Activated CD4-positive, CD25-positive, alpha-beta regulatory T cell treated with anti-CD3 and anti-CD28 coated beads, Interleukin-2, amount 50 U/mL, for 72 hours (primary cell): ENCODE measurements at places on chromosomes 3 and 15.

DNA sequence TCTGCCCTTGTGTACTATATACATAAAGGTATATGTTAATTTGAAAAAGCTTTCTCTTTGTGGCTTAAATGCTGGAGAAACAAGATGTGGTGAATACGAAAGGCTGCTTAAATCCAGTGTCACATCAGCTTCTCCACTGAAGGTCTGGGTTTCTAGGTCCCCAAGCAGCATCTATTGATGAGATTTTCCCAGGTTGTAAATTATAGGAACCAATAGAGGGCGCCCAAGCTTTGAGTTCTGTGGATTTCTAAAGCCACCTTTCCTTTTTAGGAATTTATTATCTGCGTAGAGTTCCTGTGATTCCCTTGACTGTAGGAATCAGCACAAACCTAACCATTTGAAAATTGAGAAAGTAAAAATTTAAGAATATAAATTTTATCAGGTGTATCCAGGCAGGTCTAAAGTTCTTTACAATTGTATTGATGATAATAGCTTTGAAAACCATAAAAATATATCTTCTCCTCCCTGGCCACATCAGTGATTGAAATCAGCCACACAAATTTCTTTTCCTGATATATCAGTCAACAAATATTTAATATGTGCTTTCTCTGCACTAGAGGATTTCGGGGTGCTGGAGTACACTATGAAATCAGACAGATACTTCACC, 88.3 kb upstream of the ADAMTSL3 start:
- DNase-seq: no peak

GRCh38 chr3:125022206-125022605, 33.6 kb downstream of the HEG1 start:
- no peak for DNase-seq

DNA sequence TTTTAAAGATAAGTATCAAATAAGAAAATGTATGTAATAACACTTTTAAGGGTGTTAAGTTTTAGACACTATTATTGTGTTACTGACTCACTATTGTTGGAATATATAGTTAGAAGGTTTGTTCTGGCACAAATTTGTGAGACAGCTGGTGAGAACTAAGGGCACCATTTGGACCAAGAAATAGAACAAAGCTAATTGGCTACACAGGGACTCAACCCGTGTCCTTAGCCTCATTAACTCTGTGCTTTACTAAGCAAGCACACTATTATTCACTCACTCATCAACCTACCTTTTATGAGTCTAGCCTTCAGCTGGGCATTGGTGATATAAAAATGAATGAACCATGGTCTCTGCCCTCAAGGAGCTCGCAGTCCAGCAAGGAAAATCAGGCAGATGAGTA, 4.1 kb upstream of the UNC13C start:
- DNase-seq: no peak

DNA sequence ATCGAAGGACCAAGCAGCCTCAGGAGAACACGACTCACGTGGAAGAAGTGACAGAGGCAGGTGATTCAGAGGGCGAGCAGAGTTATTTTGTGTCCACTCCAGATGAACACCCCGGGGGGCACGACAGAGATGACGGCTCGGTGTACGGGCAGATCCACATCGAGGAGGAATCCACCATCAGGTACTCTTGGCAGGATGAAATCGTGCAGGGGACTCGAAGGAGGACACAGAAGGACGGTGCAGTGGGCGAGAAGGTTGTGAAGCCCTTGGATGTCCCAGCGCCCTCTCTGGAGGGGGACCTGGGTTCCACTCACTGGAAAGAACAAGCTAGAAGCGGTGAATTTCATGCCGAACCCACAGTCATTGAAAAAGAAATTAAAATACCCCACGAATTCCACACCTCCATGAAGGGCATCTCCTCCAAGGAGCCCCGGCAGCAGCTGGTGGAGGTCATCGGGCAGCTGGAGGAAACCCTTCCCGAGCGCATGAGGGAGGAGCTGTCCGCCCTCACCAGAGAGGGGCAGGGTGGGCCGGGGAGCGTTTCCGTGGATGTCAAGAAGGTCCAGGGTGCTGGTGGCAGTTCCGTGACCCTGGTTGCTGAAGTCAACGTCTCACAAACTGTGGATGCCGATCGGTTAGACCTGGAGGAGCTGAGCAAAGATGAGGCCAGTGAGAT, 26.0 kb downstream of the SYNM start:
- no peak for DNase-seq

GRCh38 chr15:59689626-59690236, 611 bp upstream of the BNIP2 start:
- peak; percentile 63 for DNase-seq

- no peak for DNase-seq
Observed at GRCh38 chr3:115982108-115982507, 358.8 kb downstream of the GAP43 start.

GRCh38 chr15:85694091-85694490, 100.6 kb downstream of the KLHL25 start:
- DNase-seq: no peak

- DNase-seq: no peak
Observed at GRCh38 chr3:105987809-105988208, 119.0 kb upstream of the CBLB start.

- DNase-seq: peak; percentile 97
Observed at GRCh38 chr15:23039143-23039916, at the start of gene TUBGCP5. TSS of gene TUBGCP5 (minus strand) at chr15:23039569. CDS start at chr15:23039543, 26 bp downstream.

GRCh38 chr15:70416829-70417228, 319.1 kb upstream of the TLE3 start:
- no peak for DNase-seq

DNA sequence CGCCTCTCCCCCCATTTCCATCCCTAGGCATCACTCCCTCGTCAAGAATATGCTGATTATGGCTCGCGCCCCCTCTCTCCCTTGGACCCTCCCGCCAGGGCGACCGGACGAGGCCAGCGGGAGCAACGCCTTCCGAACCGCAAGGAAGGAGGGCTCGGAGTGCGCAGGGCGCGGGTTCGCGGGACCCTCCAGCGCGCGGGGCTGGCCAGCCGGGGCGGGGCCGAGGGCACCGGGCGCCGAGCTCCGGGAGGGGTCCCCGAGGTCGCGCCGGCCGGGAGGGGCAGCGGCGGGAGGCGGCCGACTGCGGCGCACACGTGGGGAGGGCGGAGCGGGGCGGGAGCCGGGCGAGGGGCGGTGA, 483 bp downstream of the EHD4 start:
- no peak for DNase-seq

DNA sequence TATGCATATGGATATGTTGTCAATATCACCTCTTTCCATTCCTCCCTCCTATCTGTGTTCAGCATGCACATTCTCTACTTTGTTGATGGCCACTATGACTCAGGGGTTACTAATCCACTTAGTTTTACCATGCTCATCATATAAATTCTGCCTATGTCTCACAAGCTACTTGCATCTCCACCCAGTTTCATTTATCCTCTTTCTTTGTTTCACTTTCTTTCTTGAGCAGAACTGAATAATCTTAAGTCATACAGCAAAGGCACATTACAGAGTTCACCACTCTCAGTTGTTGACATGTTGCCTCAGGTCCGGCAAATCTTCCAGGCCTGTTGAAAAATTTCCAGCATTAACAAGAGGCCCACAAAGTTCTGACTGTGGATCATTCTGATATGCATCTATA, 71.5 kb downstream of the SSR3 start:
- DNase-seq: no peak

- no peak for DNase-seq
Observed at GRCh38 chr3:40969341-40969740, 230.0 kb upstream of the CTNNB1 start.

DNA sequence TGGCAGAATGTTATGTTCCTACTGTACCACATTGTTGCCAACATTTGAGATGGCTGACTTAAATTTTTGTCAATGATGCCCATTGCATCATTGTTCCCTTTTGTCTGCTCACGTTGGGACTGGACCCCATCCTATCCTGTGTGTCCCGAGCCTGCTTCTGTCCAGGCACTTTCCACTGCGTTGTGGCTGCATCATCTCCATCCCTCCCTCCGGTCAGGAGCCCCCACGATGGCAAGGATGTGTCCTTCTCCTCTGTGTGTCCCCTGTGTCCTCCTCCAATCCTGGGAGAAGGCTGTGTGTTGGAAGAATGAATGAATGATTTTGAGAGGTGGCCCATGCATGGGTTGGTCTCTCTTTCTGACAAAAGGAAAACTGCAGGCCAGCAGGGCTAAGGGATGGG, 19.4 kb upstream of the MRPS22 start:
- DNase-seq: no peak

GRCh38 chr3:175493301-175493700, 634.2 kb downstream of the NAALADL2 start:
- no peak for DNase-seq

DNA sequence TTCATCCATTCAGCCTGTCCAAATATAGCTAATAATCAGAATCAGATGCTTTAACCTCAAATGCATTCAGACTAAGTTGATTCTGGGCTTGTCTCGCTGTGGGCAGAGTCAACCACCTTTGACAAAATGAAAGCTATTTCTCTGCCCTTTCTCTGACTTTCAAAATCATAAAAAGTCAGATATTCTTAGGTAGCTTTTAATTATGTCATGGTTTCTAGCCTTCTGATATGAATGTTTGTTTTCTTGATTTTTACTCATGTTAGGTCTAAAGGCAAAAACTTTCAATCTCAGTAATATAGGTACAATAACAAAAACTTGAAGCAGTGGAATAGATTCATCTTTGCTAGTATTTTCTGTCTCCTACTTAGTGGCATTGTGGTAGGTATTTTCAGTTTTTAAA, 25.3 kb upstream of the C15orf61 start:
- DNase-seq: no peak

GRCh38 chr3:31891876-31892455, 89.1 kb downstream of the OSBPL10 start:
- no peak for DNase-seq

GRCh38 chr3:52792961-52793695, 1.5 kb upstream of the ITIH3 start:
- DNase-seq: no peak

DNA sequence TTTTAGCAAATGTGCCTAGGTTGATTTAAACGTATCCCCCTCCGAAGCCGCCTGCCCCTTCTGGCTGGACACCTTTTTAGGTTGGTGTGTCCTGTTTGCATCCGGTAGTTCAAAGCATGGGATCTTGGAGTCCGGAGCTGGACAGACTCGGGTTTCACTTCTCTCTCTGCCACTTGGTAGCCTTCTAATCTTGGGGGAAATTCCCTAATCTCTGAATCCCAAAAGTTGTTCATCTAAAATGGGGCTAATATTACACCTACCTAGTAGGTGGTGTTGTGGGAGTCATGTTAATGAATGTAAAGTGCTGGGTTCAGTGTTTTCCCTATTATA, 760 bp downstream of the FANCI start:
- no peak for DNase-seq

- no peak for DNase-seq
Observed at GRCh38 chr3:29181149-29181780, 99.6 kb upstream of the RBMS3 start.

DNA sequence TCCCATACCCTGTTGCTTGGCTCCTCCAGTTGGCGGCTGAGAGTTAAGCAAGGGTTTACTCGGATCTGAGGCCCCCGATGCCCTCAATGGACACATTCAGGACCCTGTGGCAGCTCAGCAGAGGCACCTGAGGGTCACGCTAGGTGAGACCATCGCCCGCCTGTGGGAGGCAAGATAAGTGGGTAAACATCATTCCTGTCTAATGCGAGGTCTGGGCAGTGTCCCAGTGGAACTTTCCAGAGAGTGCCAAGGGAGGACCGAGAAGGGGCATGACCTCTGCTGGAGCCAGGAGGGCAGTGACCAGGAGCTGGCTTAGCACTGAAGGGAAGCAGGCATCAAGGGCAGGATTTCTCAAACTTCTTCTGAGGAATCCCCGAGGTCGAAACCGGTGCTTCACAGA, 65.4 kb upstream of the SEC61A1 start:
- DNase-seq: no peak
